ENCODE measurements at places on chromosomes 3 and 15.

DNA sequence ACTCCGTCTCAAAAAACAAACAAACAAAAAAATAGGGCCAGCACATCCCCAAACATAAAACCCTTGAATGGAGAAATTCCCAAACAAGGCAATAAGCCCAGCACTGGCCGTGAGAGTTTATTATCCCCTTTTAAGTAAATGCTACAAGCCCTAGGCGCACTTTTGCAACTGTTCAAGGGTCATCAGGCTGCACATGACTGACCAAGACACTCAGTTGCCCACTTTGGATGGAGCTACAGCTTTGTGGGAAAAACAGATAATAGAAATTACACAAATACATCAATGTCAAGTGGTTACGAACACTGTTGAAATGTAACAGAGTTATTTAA lies 33.7 kb upstream of the ZNF445 start:
- no peak for DNase-seq

- no peak for DNase-seq
Measured at GRCh38 chr15:97890307-97890706, 70.2 kb upstream of the ARRDC4 start.

DNA sequence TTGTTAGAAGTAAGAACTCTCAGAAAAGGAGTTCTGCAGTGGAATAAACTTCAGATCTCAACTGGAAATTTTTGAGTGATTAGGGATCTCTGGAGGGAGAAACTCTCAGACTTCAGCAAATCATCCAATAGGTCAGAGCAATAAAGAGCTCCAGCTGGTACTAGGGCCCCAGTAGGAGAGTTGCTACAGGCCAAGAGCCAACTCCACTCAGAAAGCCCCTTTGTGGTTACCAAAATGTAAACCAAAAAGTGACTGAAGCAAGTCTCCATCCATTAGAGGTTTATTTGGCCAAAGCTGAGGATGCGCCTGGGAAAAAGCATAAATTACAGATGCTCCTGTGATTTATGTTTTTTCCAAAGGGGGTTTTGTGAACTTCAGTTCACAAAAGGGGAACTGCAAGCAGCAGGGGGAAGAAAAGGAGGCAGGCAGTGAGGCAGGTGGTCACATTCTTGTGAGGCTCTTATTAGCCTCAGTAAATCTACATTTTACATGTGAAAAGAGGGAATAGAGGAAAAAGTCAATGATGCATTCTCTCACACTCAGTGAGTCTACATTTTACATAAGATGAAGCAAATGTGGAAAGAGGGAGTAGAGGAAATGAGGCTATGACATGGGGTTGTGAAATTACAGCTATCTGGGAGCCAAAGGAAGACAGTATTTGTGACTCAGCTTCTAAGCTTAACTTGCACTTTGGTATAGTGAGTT lies 92.4 kb upstream of the DAZL start:
- DNase-seq: no peak

DNA sequence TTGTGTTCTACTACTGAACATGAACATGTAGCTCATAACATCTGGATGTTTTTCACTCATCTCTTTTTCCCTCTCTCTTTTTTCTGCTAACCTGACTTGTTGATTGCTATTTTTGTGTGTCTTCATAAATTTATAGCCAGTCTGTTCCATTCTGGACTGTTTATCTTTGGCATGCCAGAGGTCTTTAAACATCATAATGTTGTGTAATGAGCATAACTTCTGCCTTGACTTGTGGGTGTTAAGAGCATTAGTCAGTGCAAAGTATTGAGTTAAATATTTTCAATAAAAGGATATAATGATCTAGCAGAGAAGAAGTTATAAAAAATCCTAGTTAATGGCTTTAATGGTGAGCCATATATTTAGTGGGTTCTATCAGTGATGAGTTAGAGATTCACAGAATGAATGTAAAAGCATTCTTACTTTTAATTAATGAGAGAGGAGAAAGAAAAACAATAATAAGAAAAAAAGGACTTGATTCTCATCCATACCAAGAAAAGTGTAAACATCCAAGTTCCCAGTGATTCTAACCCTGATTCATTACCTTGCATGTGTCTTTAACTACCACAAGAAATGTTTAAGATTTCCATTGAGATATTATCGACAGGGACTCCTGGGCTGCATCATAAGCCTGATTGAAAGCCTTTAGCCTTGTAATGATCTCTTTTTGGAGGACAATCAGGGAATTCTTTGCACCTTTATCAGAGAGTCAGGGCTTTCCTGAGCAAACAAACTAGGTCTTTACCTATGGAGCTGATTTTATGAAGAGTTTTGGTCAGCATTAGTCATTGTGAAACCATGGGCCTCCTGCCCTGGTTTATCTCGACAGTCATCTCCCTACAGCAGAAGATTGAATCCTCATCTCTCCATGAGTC lies 22.9 kb downstream of the MITF start:
- no peak for DNase-seq

DNA sequence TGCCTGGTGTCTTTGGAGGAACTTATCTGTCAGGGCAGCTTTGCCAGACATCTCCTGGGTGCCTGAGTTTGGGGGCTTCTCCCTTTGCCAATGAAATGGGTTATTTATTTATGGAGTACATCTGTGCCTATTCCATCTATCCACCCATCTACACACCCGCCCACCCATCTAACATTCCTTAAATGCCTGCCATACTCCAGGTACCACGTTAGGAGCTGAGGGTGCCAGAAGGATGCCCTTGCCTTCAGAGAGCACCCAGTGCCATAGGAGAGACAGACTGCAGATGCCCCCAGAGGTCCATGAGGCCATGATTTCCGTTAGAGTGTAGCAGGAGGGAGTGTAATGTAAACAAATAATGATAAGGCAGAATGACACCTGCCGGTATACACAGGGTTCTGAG lies 21.8 kb upstream of the KIF23 start:
- no peak for DNase-seq

DNA sequence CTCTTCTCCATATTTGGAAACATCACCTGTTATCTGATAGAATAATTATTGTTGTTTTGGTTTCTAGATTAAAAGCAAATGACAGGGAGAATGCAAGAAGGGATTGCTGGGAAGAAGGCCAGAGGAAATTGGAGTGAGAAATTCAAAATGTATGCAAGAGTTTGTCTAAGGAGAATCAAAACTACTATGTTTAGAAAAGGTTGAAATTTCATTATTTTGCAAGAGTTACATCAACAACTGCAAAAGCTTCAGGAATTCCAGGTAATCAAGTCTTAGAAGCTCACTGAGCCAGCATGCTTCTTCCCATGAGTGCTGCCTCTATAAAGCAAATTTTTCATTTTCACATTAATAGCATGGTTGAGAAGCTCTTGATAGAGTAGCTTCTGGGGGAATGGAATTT lies 177.2 kb upstream of the GBE1 start:
- DNase-seq: no peak

- DNase-seq: peak; percentile 87
Measured at GRCh38 chr3:134291319-134292254, 40.9 kb upstream of the RYK start.

GRCh38 chr3:72160351-72160750 lies 375.4 kb upstream of the PROK2 start:
- no peak for DNase-seq

GRCh38 chr15:63968700-63969099 lies 77.6 kb downstream of the DAPK2 start:
- DNase-seq: no peak

GRCh38 chr3:15081960-15082664 lies 16.8 kb downstream of the RBSN start:
- no peak for DNase-seq

DNA sequence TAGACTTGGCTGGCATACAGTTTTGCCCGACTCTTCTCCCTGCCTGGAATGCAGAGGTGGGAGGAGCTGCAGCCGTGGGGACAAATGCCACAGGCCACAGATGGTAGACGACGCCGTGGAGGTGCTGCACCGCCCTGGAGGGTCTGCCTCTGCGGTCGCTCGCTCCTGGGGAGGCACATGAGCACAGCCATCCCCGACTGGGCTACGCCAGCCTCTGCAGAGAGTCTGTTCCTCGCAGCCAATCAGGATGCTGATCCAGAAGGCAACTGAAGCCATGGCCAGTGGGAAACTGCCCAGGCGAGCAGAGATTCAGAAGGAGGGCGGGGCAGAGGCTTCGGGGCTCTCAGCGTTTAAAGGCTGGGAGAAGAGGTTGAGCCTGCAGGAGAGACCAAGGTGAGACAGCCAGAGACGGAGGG lies 11.9 kb upstream of the LRRC15 start:
- no peak for DNase-seq
